Activated CD4-positive, alpha-beta T cell treated with anti-CD3 and anti-CD28 coated beads for 1 hour (primary cell): ENCODE measurements at places on chromosomes 2 and 18.

DNA sequence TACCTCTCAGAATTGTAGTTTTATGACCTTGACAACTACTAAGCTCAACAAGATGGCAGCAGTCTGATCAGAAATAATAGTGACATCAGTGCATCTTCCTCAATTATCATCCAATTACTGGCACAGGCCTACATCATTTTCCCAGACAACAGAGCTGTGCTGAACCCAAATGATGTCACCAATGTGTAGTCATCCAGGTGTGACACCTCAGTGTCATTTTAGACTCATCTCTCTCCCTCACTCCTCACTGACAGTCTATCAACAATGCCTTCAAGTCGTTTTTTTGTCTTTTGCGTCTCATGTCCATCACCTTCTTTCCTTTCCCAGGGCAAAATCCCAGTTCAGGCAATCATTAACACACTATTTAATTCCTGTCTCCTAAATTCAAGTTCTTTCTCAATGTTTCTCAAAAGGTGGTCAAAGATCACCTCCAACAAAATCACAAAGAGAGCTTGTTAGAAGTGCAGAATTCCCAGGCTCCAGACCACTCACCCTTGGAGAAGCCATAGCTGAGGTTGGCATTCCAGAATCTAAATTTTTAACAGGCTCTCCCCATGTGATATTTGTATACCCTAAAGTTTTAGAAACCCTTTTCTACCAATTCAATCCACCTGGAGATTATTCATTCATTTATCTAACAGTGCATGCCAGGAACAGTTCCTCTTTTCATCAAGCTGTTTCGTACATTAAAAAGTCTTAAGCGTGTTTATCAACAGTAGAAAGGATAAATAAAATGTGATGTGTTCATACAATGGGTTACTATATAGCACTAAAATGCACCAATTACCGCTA, 125.3 kb upstream of the KLF7 start:
- DNase-seq: no peak

GRCh38 chr2:235554385-235554784, 60.5 kb downstream of the AGAP1 start:
- DNase-seq: no peak

- DNase-seq: no peak
Measured at GRCh38 chr2:157264099-157264498, 6.6 kb downstream of the GALNT5 start.

- DNase-seq: no peak
Measured at GRCh38 chr18:44080054-44080453, 600.6 kb upstream of the SETBP1 start.

GRCh38 chr2:6823111-6823510, 42.6 kb downstream of the CMPK2 start:
- no peak for DNase-seq

DNA sequence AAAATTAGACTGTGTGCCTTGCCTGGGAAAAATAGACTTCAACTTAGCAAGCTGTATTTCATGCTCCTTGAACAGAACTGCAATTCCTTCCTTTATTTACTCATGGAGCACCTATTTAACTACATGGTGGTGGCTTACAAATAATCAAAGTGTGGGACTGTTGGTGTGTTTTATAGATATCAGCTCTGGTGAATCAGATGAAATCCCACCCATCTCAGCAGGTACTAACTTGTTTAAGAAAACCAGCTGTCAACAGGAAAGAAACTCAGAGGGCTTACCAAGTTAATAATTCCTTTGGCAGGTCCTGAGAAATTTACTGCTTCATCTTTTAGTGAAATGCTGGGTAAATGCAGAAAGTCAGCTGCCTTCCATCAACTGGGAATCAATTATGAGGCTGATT, 830.6 kb downstream of the SLC4A3 start:
- no peak for DNase-seq

- DNase-seq: no peak
Measured at GRCh38 chr2:1590596-1591460, 153.5 kb downstream of the PXDN start.

- no peak for DNase-seq
Measured at GRCh38 chr2:105868060-105868459, 123.3 kb downstream of the NCK2 start.

GRCh38 chr2:38748943-38749804, 2.0 kb downstream of the SRSF7 start:
- no peak for DNase-seq

DNA sequence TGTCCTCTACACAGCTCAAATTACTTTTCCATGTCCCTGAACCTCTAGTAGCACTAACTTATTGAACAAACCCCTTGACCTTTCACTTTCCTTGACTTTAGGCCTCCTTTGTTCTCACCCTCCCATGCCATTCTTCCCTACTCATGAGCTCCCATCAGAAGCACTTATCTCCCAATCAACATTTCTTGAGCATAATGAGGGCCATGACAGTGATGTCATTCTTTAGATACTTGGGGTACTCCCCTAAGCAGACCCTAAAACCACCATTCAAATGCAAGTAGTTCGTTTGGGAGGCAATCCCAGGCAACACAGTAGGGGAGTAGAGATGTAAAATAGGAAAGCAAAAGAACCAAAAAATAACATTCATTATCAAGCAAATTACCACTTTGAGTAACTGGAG, 115.9 kb upstream of the ARHGAP28 start:
- no peak for DNase-seq

DNA sequence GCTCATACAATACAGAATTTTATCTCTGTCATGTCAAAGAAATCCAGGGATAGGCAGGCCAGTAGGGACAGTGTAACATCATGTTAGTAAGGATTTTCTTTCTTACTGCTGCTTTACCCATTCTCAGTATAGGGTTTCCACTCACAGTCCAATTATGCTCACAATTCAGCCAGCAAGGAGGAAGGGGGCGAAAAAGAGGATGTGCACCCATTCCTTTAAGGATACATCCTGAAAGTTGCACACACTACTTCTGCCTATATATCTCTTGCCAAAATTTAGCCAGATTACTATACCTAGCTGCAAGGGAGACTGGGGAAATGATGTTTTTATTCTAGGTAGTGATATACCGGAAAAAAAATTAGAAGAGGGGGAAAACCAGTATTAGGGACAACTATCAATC, 66.1 kb downstream of the BAZ2B start:
- DNase-seq: no peak
